ENCODE measurements at places on chromosomes 6 and 20.

GRCh38 chr20:44104798-44105517 lies 82.0 kb downstream of the JPH2 start:
- peak; percentile 65 for DNase-seq

DNA sequence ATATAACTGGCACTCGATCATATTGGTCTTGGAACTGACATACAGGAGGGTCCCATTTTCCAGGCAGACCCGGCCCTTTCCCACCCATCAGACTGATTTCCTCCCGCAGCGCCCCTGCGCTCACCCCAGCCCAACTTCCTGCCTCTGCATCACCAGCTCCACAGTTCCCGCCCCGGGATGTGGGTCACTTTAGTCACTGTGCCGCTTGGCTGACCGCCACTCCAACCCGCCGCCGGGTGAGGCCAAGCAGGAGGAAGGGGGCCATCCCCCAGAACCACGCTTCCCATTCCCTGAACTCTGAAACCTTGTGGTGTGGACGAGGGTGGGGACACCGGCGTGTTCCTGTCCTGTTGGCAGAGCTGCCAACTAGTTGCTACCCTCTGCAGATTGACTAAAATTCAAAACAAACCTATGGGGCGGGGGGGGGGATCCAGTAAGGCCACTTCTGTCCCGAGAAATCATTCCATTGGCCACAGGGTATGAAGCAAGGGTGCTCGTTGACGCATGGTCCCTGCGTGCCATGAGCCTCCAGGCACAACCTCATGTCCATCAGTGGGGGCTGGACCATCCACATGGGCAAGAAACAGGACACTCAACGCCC lies 12.3 kb downstream of the TGM2 start:
- no peak for DNase-seq

DNA sequence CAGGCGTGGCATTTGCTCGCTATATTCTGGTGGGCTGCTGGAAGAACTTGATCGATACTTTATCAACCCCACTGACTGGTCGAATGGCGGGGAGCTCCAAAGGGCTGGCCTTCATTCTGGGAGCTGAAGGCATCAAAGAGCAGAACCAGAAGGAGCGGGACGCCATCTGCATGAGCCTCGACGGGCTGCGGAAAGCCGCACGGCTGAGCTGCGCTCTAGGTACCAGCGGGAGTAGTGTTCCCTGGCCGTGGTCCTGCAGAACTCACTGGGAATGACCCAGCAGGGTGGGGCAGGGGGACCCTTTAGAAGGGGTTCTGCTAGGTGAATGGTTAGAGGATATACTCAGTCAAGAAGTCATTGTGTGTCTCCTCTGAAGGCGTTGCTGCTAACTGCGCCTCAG lies 68.4 kb upstream of the PBOV1 start:
- DNase-seq: no peak

DNA sequence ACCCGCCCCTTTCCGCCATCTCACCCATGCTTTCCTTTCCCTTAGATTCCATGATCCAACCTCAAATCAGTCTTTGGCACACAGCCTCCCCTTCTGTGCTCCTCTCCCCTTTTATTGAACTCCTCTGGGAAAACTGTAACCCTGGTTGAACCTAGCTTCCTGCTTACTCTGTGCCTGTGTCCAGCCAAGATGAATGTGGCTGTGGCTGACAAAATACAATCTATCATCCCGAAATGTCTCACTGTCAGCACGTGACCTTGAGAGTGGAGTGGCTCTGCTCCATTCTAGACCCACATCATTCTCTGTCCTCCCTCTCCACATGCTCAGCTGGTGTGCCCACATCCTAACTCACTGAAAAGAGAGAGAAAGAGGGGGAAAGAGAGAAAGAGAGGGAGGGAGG lies 11.0 kb downstream of the NCR2 start:
- DNase-seq: no peak

GRCh38 chr6:83574783-83575182 lies 62.4 kb downstream of the PRSS35 start:
- DNase-seq: no peak

- no peak for DNase-seq
Measured at GRCh38 chr6:134379076-134379475, 61.2 kb upstream of the SGK1 start.

DNA sequence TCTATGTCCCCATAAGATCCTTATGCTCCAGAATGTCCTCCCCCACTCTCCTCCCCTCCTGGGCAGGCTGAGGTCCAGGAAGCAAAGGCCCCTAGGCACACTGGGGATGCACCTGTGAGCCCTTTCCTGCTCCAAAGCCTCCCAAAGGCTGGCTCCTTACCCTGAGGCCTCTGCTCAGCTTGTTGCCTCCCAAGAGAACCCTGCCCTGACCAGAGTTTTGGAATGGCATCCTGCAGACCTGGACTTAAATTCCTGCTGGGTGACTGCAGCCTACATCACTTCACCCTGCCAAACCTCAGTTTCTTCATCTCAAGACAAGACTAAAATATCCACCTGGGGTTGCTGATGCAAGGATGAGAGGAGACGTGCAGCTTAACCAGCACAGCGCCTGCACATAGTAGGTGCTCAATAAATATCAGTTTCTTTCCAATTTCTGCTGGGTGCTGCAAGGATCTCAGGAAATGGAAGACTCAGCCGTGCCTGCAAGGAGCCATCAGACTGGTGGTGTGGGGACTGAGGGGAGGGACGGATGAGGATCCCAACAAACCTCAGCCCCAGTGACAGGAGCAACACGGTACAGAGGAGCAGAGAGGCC lies 2.1 kb upstream of the LBP start:
- no peak for DNase-seq

DNA sequence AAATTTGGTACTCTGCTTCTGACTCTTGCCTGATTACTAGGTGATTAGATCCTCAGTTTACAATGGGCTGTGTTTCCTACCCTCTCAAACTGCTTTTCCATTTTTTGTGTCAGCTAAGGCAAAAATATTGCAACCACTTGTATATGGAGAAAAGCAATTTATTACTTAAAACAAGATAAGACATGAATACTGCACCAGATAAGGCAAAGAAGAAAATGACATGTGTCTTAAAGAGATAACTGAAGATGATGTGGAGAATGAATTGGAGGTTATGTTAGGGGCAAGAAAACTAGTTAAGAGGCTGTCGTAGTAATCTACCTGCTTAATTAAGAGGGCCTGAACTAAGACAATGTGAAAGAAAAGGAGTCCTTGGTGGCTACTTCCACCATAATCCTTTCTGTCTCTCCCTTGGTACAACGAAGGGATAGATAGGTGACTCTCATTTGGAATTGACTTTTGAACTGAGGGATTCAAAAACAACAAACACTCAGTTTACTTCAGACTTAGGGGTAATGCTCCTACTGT lies 16.3 kb upstream of the REV3L start:
- DNase-seq: no peak

DNA sequence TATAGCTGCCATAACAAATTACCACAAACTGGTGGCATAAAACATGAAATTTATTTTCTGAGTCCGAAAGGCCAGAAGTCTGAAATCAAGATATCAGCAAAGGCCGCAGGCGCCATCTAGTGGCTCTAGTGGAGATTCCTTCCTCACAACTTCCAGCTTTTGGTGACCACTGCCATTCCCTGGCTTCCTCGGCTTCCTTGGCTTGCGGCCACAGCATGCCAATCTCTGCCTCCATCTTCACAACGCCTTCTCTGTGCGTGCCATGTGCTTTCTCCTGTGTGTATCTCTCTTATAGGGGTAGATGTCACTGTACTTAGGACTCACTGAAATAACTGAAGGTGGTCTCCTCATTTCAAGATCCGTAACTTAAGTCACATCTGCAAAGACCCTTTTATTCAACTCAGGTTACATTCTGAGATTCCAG lies 5.4 kb upstream of the PLAGL1 start:
- DNase-seq: peak; percentile 70

- peak; percentile 93 for DNase-seq
Measured at GRCh38 chr6:113120224-113120581, 736.9 kb upstream of the MARCKS start.

- DNase-seq: no peak
Measured at GRCh38 chr6:143765422-143766184, 77.5 kb upstream of the LTV1 start.

GRCh38 chr6:11875325-11876109 lies 96.9 kb upstream of the ADTRP start:
- DNase-seq: no peak

DNA sequence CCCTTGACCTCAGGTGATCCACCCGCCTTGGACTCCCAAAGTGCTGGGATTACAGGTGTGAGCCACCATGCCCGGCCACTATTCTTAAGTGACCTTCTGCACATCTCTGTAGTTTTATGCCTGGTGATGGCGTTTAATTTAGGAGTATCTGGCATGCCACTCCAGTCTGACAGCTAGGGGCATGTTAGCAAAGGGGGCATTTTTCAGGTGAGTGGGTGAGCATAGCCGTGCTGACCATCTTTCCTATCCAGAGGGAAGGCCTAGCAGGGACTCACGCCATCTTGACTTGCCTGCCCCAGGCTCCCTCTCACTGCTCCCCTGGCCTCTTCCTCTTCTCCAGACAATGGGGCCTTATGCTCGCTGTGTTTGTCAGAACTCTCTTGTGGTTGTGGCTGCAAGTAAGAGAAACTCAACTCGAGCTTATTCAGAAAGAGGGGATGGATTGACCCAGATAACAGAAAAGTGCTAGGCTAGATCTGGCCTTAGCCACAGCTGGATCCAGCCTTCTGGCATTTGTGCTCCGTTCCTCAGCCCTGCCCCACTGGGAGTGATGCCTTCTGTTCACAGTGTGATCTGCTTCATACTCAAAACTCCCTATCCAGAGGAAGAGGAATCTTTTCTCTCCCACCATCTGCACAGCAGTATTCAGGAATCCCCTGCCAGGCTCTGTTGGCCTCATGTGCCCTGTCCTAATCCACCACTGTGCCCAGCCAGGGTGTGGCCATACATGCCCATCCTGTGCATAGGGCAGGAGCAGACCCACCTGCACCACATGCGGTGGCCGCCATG lies 174.5 kb upstream of the AKAP12 start:
- DNase-seq: no peak

- peak; percentile 39 for DNase-seq
Measured at GRCh38 chr6:110178626-110179405, 654 bp downstream of the WASF1 start.

- DNase-seq: no peak
Measured at GRCh38 chr6:106152952-106153351, 66.8 kb downstream of the PRDM1 start.

GRCh38 chr6:20639161-20639560 lies 104.9 kb downstream of the CDKAL1 start:
- no peak for DNase-seq

- DNase-seq: no peak
Measured at GRCh38 chr6:137219664-137220252, 573 bp upstream of the IFNGR1 start.

GRCh38 chr6:139325686-139326085 lies 33.9 kb upstream of the TXLNB start:
- no peak for DNase-seq

DNA sequence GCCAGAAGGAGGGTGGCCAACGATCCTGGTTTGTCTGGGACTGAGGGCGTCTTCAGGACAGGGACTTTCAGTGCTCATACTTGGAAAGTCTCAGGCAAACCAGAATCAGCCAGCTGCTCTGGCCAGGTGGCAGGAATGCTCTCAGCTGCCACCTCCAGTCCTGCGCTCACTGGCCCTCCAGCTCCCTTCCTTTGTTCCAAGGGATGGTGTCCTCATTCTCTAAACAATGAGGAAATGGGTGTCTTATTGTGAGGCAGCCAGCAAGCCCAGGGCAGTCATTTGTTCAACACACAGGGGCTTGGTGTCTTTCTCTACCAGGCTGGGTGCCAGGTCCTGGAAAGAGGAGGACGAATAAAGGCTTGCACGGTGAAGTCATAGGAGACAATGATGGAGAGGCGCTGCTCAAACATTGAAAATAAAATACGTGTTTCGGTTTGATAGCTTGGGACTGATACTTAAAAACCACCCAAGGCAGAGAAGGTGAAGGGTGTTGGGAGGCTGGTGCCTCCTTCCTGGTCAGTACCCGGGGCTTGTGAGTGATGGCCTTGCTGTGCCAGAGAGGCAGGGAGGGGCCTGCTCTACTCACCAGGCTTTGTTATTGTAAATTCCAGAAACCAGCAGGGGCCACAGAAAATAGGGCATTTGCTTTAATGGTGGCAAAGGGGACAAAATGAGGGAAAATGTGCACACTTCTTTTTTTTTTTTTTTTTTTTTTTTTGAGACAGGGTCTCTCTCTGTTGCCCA lies 11.3 kb upstream of the TMEM181 start:
- no peak for DNase-seq

GRCh38 chr20:46683939-46684750 lies 5.1 kb downstream of the TP53RK start:
- no peak for DNase-seq

GRCh38 chr6:119334535-119335264 lies 14.9 kb downstream of the MAN1A1 start:
- DNase-seq: no peak

- DNase-seq: no peak
Measured at GRCh38 chr6:129894921-129895320, 33.8 kb upstream of the TMEM244 start.

- no peak for DNase-seq
Measured at GRCh38 chr20:32495949-32496348, 89.2 kb downstream of the NOL4L start.

- DNase-seq: peak; percentile 40
Measured at GRCh38 chr6:132218059-132218696, 183.1 kb downstream of the MOXD1 start.

DNA sequence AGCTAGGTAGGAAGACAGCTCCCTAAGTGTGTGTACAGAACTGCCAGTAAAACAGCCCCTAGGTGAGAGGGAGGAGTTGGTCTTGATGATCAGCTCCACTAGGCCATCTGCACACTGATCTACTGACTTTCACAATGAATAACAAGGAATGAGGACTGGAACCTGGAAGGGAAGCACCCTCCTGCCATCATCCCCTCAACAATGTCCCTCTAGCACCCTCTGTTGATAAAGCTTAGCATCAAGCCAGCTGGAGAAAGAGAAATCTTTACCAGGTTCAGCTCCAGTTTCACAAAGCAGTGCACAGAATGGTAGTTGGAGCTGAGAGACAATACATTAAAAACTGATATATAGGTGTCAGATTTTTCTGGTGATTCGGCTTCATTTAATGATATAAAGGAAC lies 57.2 kb upstream of the IRAK1BP1 start:
- DNase-seq: peak; percentile 18

DNA sequence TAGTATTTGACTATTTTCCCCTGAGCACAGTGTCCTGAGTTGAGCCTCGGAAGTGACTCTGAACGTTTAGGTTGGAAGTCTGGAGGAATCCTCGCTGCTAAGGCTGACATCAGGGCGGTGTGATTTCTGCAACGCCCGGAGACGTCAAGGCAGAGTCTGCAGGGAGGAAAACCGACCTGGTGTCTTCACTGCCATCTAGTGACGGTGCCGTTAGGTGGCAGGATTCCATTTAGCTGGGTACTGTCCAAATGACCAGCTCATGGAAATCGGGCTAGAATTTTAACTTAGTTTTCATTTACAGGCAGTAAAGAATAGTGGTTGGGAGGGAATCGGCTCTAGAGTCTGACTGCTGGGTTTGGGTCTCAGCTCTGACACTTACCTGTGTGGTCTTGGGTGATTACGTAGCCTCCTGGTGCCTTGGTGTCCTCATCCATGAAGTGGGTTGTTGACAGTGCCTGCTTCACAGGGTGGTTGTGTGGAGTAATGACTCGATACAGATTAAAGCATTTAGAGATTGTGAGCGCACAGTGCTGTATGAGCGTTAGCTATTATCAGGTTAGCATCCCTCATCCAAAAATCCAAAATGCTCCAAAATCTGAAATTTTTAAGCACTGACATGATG lies 35.0 kb downstream of the FOXF2 start:
- peak; percentile 24 for DNase-seq
